ENCODE measurements at places on chromosomes 4 and X.
A peak's percentile ranks its signal among the peaks of the same experiment; 100 is the strongest.

DNA sequence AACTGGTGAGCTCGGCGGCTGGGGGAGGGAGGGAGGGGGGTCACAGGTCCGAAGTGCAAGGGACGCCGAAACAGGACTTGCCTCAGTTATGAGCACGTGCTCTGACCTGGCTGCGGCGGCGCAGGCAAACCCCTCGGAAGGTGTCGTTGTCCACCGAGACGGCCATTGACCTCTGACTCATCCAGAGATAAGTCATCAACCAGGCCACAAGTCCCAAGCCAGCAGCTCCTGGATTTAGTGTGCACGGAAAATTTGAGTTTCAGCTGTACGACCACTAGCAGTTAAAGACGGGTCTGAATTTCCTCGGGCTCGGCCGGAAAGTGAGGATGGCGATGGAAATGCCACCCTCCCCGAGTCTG, 674 bp downstream of the SH3D19 start:
- peak; percentile 85 for DNase-seq

DNA sequence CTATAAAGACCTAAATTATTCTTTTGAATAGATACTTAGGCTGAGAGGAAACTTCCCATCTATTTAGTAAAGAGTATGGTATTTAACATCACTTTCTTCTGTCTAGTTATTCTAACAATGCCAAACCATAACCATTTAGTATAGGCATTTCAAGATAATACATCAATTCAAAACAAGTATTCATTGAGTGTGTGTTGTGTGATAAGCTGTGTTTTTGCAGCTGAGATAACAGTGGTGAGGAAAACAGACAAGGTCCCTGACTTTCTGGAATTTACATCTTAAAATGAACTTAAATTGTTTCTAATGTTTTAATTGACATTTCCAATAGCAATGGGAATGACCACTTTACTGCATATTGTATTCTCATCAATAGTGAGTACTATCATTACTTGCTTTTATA, 22.4 kb upstream of the TSPAN5 start:
- no peak for DNase-seq

GRCh38 chr4:30724247-30724646, 4.1 kb downstream of the PCDH7 start:
- DNase-seq, result peak; percentile 56

DNA sequence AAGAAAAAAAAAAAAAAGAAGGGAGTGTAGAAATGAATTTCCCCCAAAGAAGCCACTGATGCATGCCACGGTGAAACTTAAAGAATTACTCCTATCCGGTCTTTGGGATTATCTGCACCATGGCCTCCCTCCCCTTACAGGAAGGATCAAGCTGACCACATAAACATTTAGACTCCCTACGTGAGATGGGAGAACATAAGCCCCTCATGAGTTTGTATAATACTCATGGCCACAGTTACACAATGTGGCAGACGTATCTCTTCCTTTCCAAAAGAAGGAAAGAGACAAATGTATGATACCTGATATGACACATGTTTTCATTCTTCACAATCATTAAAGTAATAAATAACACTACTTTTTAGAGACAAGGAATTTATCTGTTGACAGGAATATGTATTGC, 3.3 kb upstream of the PTTG2 start:
- DNase-seq, result no peak

GRCh38 chr4:38157592-38157991, 197.4 kb downstream of the PTTG2 start:
- DNase-seq, result no peak

DNA sequence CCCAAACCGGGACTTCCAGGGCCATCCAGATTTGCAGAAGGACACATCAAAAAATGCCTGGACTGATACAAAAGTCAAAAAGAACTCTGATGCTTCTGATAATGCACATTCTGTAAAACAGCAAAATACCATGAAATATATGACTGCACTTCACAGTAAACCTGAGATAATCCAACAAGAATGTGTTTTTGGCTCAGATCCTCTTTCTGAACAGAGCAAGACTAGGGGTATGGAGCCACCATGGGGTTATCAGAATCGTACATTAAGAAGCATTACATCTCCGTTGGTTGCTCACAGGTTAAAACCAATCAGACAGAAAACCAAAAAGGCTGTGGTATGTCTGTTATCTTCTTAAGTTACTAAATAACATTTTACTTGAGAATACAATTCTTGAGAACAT, 9.2 kb downstream of the PLK4 start:
- no peak for DNase-seq

- DNase-seq, result no peak
These were observed 24.8 kb downstream of the HOPX start for GRCh38 chr4:56656346-56656643.

DNA sequence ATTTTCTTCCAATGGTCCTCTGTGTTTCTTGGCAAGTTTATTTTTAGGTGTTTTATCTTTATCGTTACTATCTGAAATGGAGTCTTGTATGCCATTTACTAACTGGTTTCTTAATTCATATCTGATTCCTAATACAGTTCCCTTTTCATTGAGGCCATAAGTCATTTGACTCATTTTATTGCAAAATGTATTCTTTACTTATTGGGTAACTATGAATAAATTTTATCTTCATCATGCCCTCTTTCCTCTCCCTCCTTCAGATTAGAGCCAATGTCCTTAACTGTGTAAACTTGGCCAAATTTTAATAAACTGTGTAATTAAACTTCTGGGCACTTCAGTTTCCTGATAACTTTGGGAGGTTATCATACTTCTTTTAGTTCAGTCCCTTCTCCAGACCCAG, 19.3 kb upstream of the MSMO1 start:
- no peak for DNase-seq

- DNase-seq, result no peak
These were observed 10.1 kb downstream of the SNX12 start for GRCh38 chrX:71057848-71058530.

DNA sequence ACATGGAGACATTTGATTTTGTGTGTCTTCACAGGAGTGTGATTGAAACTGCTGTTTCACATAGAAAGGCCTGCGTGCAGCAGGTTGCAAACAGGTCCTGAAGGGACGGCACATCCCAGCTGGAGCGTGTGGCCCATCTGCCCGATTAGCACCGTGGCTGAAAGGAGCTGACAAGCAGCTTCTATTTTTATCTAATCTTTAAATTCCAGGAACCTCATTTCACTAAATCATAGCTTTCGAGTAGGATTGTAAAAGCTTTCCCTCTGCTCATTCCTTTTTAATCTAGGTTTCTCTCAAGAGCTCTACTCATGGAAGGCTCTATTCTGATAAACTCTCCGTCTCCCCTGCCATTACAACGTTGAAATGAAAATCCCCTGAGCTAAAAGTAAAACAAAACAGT, 106.8 kb downstream of the FSTL5 start:
- peak; percentile 20 for DNase-seq

DNA sequence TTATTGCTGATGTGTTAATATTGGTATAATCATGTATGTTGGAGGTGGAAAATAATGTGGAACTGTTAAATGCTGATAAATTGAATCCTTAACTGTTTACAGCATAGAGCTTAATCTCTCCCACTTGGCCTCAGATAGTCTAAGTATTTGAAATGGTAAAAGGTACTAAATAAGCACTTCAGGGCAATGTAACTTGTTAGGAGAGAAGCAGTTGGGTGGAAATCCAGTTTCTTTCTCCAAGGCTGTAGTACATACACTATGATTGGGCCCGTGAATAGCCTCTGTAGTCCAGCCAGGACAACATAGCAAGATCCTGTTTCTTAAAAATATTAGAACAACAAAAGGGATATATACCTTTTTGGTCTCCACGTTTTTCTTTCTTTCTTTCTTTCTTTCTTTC, 39.7 kb downstream of the NUDT9 start:
- no peak for DNase-seq

DNA sequence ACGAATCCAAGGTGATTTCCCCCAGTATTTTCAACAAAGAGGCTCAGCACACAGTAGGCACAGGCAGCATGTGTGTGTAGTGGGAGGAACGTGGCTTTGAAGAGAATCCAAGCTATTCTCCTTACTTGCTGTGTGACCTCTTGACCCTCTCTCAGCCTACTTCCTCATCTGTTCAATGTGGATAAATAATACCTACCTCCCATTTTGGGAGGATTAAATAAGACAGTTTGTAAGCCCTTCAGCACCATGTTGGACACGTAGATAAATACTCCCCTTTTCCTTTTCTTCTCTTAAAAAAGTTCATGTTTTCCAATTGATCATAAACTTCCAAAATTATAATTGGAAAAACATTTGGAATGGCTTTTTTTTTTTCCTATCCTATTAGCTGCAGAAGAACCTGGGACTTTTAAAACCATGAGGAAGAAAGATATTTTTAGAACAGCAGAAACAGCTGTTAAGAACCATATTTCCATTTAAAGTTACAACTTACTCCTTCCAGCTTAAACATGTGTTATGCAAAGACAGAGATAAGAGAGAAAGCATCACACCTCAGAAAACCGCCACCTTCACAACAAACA, 56.1 kb upstream of the TMEM131L start:
- no peak for DNase-seq
